ENCODE measurements at places on chromosomes 11 and 22.

DNA sequence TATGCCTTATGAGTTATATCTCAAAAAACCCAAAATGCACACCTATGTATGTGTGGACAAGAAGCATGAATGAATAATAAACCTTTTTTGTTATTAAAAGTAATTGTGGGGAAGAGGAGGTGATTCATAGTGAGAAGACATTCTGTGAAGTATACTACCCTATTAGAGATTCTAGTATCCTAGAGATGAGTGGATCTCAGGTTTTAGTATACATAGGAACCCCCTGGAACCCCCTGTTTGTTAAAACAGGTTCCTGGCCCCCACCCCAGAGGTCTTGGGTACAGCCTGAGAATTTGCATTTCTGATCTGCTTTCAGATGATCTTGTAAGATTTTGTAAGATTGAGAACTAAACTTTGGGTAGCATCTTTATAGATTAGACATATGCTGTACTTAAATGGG is 17.5 kb downstream of the NUCB2 start:
- DNase-seq = no peak

- DNase-seq = no peak
These were observed 171.4 kb upstream of the CTSC start for GRCh38 chr11:88508759-88509581.

- no peak for DNase-seq
These were observed 889 bp upstream of the DMC1 start for GRCh38 chr22:38570779-38571364.

DNA sequence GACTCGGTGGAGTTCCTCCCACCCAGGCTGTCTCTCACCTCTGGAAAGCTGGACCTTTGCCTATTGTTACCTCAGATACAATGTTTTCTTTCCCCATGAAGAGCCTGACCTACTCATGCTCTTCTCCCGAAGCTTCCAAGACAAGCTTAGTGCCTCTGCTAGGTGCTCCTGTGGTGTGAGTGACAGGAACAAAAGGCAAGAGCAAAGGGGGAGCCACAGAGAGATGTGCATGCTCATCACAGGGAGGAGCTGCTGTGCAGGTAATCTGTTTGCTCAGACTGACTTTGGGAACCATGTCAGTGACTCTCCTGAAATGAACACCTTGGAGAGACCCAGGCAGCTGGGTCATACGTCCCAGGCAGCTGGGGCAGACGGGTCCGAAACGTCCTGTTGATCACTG is 53.6 kb upstream of the VSTM5 start:
- DNase-seq = no peak

GRCh38 chr22:22527312-22527711 is 7.2 kb upstream of the ZNF280A start:
- no peak for DNase-seq

DNA sequence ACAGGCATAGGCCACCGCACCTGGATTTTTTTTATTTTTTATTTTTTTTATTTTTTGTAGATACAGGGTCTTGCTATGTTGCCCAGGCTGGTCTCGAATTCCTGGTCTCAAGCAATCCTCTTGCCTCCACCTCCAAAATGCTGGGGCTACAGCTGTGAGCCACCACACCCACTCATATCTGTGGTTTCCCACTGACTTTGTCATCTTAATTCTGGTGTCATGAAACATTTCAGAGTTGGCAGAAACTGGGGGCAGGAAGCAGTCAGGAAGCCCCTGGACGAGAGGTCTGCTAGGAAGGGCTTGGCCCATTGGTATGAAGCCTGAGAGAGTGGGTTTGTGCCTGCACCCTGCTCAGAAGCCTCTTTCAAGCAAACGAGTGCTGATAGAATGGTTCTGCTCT is 49.1 kb downstream of the COMMD9 start:
- DNase-seq = no peak

DNA sequence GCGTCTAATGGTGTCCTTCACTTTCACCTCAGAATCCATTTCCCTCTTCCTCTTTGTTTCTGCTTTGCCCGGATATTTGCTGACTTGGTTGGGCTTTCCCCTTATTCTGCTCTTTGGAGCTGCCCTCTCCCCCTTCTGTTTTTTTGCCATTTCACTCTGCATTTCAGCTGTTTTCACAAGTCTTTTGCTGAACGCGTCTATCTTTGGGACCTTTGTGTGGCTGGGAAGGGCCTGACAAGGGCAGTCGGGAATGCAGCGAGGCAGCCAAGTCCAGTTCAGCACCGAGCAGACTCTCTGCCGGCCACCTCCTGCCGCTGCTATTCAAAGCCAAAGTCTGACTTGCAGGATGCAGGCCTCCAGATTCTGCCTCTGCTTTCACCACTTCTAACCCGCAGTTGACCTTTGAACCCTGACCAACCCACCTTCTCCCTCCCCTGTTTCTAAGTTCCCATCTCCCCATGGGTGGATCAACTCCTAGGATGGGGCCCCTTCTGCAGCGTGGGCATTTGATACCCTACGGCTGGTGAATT is 38.2 kb downstream of the FEZ1 start:
- no peak for DNase-seq

DNA sequence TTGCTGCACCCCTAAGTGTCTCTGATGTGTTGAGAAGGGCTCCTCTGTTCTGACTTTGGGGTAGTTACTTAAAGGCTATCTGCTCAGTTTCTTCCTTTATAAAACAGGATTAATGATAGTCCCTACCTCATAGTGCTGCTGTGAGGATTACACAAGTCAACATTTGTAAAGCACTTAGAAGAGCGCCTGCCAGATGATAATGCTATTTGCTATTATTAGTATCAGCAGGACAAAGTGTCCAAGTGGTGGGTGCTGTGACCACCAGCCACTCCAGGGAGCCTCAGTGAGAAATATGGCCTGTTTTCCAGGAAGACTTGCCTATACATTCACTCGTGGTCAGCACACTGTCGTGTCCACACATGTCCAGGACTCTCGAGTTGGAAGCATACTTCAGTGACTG is 16.2 kb downstream of the POU2F3 start:
- DNase-seq = no peak

- DNase-seq = no peak
These were observed 29.1 kb downstream of the OPCML start for GRCh38 chr11:133503236-133503635.

- no peak for DNase-seq
These were observed 158.5 kb downstream of the WNT11 start for GRCh38 chr11:76047766-76048165.

DNA sequence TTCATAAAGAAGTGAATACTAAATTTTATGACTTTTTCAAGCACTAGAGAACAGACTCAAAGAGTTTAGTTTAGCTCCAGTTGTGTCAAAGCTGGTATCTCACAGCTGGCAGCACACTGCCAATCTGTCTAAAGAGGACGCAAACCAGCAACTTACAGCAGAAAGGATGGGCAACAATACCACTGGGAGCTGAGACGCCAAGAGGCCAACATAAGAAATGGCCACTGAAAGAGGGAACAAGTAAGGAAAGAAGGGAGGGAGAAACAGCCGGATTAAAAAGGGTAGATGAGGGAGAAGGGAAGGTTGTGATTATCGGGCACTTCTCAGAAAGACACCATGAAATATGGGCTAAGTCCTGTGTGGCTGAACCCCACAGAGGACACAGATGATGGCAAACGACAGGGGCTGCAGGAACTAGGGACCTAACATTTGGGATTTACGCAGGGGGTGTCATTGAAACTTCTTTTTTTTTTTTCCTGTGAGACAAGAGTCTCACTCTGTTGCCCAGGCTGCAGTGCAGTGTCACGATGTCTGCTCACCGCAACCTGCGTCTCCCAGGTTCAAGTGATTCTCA is 41.7 kb downstream of the SERPIND1 start:
- DNase-seq = no peak

Measured in SIG-M5 (cell line).